GOT3 (cell line): ENCODE measurements at places on chromosomes 6 and 20.

GRCh38 chr20:33843854-33844253 is 32.7 kb downstream of the CHMP4B start:
- DNase-seq = no peak

DNA sequence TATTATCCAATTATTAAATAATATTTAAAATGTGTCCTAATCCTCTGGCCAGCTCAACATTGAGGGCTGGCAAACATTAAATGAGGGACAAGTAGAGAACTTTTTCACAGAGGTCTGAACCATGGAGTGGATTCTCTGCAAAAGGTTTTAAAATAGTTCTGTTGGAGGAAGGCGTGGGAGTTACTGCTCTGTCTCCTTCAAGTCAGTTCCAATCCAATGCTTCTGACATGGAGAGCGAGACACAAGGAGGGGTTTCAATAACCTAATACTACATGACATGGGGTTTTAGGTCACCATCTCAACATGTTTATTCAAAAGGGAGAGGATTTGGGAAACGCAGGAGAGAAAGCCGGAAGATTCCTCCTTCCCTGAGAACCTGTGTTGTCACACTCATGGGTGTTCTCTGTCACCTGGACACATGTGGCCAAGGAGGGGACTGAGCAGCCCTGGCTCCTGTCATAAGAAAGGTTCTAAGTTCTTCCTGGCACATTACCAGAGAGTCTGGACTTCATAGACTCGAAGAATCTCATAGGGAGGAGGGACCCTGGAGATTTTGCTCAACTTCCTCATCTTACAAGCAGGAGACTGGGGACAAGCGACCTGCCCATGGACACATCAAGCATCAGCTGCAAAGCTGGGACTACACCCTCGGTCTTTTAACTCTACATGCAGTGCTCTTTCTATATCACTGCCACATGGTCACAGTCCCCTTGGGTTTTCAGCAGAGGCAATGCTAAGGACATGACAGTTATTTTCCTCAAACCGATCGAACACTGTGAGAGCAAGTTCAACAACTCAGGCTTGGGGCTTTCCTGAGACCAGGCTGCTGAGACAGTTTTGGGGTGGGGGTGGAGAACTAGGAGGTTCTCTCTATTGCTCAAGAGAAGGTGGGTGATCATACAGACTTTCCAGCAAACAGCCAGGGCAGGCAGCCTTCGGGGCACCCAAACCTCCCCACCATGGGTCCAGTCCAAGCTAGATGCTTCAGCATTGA is 38.6 kb downstream of the PRDM1 start:
- DNase-seq = no peak

DNA sequence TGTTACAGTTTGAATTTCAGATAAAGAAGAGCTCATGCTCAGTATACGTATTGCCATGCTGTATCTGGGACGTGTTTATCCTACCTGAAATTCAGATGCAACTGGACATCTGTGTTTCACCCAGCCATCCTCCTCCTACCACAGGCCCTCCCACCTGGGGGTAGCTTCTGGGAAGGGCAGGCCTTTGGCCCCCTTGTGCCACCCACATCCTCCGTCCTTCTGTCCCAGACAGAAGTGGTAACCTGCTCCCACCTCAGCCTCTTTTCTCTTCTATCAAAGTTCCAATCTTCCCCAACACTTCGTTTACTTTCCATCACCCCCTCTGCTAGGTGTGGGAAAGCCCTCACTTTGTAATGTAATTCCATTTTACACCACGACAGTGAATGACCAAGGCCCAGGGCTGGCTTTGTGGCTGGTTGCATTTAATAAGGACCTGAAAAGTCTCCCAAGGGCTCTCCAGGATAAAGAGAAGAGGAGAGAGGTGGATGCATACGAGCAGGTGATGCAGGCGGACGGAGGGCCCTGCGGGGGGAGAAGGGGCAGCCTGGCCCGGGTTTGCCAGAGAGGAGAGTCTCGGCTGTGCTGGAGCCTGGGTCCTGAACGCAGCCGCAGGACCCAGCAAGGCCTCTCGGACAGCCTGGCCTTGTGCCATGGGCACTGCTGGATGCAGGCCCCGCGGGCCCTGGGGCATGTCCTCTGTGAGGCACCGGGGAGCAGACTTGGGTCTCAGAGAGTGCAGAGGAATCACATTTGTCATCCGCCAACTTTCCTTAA is 98.4 kb downstream of the PSMB1 start:
- no peak for DNase-seq

DNA sequence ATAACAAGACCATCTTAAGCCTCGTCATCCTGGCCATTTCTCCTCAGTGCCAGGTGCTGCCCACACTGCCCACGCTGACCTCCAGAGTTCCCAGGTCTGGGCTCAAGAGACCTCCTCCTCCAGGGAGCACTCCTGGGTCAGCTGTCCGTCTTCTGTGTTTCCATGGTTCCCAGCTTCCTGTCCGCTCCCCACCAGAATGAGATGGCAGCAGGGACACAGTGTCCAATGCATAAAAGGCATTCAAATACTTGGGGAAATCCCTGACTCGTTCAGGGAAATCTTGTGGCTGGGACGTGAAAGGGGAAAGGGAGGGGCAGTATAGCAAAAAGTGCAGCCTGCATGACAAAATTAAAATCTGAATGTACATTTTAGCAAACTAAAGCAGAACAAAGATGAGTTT is 54.3 kb downstream of the SLC23A2 start:
- no peak for DNase-seq

DNA sequence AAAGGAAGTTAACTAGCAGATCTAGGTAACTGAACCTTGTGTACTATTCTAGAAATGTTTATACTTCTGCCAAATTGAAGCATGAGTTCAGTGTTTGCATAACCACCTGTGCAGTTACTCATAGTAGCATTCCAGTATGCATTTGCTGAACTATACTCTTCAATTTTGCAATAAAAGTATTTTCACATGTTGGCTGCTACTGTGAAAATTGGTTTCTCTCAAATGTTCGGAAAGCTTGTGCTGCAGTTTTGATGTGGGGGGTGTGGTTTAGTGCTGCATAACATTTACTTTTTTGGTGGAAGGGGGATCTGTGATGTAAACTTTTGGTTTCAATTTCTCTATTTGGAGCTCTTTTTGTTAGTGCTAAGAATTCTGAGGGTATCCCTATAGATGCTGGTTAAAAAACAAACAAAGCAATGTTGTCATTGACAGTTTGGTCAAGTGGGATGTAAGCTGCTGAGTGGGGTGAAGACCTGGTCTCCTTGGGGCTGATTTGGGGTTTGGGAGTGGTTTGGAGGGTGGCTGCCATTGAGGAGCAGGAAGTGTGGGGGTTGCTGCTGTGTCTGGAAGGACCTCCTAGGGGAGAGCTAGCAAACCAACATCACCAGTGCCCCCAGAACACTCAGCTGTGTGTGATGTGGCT is 87.8 kb downstream of the CARMIL1 start:
- DNase-seq = no peak

DNA sequence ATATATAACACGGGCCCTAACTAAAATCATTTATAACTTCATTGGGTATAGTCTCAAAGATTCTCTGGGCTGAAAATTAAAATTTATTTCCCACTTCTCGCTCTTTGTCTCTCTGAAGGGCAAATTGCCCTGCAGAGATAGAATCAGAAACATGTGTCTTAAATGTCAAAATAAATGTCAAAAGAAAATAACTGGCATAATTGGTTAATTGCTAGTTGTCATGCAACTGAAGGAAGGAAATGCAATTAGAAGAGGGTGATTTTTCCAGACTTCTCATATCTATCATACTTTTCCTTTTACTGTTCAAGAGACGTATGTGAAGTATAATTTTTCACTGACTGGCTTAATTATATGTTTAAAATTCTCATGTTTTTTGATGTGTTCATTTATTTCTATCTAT is 80.3 kb upstream of the HMGCLL1 start:
- no peak for DNase-seq

- no peak for DNase-seq
These were observed 24.9 kb downstream of the NPEPL1 start for GRCh38 chr20:58717278-58718091.

GRCh38 chr6:116156405-116157326 is 30.7 kb upstream of the COL10A1 start:
- DNase-seq = no peak

DNA sequence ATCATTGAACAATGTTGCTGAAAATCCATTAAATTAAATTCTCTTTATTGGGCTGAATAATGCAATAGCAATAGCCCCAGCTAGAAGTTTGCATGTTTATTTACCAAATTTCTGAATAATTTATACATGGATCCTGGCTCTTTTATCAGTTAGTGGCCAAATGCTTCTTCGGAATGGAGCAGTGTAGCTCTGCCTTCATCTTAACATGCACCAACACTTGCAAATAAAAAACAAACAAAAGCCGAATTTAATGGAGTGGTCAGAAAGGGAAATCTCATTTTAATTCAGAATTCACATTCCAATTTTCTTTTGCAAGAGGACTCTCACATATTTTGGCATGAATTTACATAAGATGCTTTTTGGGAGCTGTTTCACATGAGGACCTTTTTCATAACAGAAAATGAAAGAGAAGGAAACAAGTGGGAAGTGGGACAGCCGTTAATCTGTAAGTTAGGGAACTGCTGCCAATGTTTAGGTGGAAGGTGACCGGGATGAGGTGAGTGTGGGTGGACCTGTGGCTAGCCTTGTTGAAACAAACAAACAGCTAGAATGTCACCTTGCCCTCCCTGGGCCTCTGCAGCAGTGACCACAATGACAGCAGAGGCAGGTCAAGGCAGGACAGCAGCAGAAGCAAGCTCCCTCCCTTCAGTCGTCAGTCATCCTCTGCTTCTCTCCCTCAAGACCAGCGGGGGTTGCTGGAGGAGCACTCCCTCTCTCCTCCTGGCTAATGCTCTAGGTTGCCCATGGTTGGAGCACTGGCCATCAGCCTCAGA is 73.2 kb downstream of the INSM1 start:
- DNase-seq = no peak

DNA sequence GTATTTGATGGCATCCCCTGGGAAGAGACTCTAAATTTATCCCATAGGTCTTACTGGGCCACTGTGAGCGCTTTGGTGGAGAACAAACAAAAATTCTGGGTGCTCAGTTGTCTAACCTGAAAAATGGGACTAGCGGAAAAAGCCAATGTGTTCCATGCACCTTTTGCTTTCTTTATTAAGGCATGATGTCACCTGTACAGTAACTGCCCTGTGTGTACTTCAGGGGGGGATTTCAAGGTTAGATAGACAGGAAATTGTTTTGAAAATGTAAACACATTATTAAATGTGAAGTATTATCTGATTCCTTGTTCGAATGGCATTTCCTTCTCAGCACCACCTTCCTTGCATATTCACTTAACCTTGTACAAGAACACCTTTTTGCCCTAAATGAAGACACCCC is 1.2 kb upstream of the EDN1 start:
- DNase-seq = no peak

- no peak for DNase-seq
These were observed 199.2 kb downstream of the ALDH8A1 start for GRCh38 chr6:134750669-134751068.

DNA sequence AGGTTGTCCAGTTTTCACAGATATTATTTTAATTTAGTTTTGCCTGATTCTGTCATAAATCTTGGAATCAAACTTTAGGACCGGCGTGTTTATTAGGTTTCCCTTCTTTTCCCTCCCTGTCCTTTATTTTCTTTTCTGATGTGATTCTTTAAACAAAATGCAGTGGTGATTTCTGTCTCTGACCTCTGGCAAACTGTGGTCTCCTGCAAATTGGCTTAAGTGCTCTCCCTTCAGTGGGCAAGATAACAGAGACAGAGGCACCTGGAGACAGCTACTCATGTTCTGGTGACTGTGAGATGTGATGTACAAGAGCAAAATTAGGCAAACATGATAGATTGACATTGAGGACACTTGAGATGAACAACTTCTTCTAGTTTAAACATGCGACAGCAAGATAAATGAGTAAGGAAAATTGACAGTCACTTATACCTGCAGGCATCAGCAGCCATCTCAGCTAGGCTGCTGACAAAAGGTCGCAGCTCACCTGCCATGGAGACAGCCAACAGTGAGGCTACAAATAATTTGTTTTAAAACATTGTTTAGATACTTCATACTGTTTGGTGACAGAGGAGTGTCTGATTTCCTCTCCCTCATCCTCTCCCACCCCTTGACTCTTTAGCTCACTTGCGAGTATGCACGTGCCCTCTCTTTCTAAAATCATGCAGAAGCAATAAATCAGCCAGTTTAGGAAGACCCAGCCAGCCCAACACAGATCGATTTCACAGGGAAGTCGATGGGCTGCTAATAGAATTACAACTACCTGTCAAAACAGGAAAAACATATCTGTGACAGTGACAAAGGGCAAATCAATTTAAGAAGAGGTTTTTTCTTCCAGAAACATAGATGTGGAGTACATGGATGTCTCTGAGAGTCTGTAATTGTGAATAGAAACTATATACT is 63.4 kb upstream of the MAP3K7 start:
- no peak for DNase-seq

- DNase-seq = peak; percentile 50
These were observed at the start of gene IGF2R for GRCh38 chr6:159968295-159969203. IGF2R (plus strand) TSS chr6:159969082; CDS start chr6:159969247, 165 bp downstream.

- no peak for DNase-seq
These were observed 29.9 kb downstream of the ABHD12 start for GRCh38 chr20:25360631-25361286.

DNA sequence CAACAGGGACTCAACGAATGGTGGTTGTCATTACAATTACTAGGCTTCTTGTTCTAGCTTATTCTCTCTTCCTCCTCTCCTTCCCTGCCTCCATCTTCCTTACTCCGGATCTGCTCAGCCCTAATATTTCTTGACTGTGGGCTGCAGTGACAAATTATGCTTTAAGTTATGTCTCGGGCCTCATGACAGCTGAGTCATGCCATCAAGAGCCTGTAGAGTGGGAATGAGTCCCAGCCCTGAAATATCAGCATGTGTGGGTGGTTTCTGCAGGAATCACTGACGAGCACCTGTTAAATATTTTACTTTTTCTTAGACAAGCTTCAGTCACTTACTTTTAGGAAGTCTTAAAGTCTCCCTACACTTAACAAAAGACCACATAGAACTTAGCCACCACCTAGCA is 83.1 kb upstream of the CBLN4 start:
- DNase-seq = no peak

- no peak for DNase-seq
These were observed 118.8 kb upstream of the AFDN start for GRCh38 chr6:167707686-167708500.

- DNase-seq = no peak
These were observed 168.9 kb upstream of the CENPW start for GRCh38 chr6:126170978-126171382.

DNA sequence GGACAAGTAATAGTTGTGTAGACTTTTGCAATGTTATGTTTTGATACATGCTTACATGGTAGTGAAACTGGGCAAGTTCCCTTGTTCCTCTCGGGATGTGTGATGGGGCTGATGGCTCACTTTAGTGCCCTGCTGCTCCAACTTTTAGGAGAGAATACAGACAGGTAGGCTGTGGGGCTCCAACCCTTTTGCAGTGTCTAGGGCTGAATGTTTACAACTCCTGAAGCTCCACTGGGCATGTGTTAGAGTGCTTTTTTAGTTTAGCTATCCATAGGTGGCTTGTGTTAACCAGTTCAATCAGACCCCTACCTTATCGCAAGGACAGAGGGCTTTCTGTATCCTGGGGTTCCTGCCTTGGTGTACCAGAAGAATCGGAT is 33.8 kb downstream of the SERPINB6 start:
- no peak for DNase-seq

- DNase-seq = no peak
These were observed 248.5 kb downstream of the BTBD3 start for GRCh38 chr20:12166053-12166717.
